Psoas muscle (tissue), 8 donors: ENCODE measurements at places on chromosomes 3 and 15. TPM values are rescaled to one million over a fixed set of nuclear protein-coding genes. Genes with fewer than 3 reads are reported as not detected.

DNA sequence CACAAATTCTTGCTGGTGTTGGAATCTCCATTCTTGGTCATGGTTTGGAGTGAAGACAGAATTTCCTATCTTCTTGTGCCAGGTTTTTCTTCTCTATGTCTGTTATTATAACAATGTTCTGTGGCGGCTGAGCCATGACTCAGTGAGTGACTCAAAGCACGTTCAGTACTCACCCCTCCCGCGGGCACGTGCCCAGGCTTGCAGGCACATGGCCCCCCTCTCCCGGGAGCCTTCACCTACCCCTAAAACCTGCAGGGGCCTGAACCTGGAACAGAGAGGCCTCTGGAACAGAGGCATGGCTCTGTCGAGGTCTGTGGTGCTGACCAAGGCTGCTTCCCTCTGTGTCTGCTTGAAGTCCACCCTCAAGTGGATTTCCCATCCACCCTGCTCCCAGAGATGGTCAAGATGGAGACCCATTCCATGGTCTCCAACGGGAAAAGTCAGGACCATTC, 27.6 kb downstream of the PLXNB1 start:
- H3K36me3 ChIP-seq: no peaks in the 10 kb centered on the region
- H3K27me3 ChIP-seq: peaks cover 5% of the 10 kb centered on the region
- no peaks in the 10 kb centered on the region for H3K4me1 ChIP-seq
- DNase-seq: peak; percentile 89
- no peak overlapping the region for H3K4me3 ChIP-seq

DNA sequence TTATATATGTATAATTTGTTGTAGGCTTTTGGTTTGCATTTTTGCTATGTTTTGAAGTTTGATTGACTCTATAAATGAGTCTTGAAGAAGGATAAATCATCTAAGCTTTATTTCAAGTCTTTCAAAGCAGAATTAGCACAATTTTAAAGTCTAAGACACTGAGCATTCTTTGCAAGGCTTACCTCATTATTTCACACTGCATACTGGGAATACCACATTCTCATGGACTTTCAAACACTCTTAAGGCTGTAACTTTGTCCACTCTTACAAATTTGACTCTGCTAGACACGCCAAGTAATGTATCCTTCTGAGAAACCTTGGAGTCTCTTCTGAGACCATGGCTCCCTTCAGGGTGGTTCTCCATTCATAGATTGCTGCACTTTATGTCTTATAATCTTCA, 281.3 kb upstream of the COL8A1 start:
- no peak overlapping the region for H3K4me3 ChIP-seq
- H3K27me3 ChIP-seq: no peaks in the 10 kb centered on the region
- no peak for DNase-seq
- no peak overlapping the region for H3K27ac ChIP-seq
- no peaks in the 10 kb centered on the region for H3K36me3 ChIP-seq

DNA sequence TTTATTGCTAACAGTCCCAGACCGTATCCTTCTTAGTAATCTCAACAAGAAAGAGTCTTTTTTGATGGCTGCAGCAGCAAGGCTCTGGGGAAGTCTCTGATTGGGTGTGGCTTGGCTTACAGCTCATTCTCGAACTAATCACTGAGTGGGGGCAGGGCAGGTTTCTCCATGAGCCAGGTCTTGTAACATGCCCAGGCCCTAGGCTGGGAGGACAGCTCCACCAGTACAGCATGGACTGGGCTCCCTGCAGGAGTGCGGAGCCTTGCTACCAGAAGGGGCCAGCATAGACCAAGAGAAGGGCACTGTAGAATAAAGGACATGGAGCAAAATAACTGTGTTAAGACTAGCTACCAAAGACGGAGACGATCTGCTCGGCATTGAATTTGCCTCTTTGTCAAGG, 7.2 kb downstream of the CD276 start:
- no peaks in the 10 kb centered on the region for H3K27me3 ChIP-seq
- DNase-seq: peak; percentile 68
- peaks cover 53% of the 10 kb centered on the region for H3K4me1 ChIP-seq
- H3K36me3 ChIP-seq: no peaks in the 10 kb centered on the region

- H3K27ac ChIP-seq: peak overlapping the region; percentile 99
- peak; percentile 65 for DNase-seq
- no peaks in the 10 kb centered on the region for H3K36me3 ChIP-seq
- H3K4me1 ChIP-seq: peaks cover 21% of the 10 kb centered on the region
These were observed 710 bp downstream of the TJP1 start for GRCh38 chr15:29821416-29822099.

- H3K4me1 ChIP-seq: no peaks in the 10 kb centered on the region
- H3K4me3 ChIP-seq: no peak overlapping the region
- H3K36me3 ChIP-seq: no peaks in the 10 kb centered on the region
- H3K27me3 ChIP-seq: no peaks in the 10 kb centered on the region
- H3K27ac ChIP-seq: no peak overlapping the region
These were observed 899.8 kb downstream of the ROBO2 start for GRCh38 chr3:77939726-77940125.

- DNase-seq: no peak
- H3K36me3 ChIP-seq: no peaks in the 10 kb centered on the region
- no peaks in the 10 kb centered on the region for H3K27me3 ChIP-seq
- no peak overlapping the region for H3K27ac ChIP-seq
These were observed 172.2 kb downstream of the ATP10A start for GRCh38 chr15:25690673-25691543.

Gene HEMK1
- 16.2 TPM for total RNA-seq
